ENCODE measurements at places on chromosomes 2 and 18.

DNA sequence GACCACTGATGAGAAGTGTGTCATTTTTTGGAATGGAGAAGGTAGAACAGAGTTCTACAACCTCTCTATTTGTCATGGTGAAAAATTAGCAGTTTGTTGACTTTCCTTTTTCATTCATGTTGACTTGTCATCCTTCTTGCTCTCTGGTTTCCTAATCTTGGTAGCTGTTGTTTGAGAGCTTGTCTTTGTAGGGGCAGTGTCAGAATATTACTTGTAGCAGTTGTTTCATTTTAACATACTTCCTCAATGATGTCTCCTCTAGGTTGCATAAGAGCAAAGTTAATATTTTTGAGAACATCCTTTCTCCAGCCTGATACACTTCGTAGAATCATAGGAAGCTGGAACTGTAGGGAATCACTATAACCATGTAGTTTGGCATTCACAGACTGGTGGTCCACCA, 368.2 kb upstream of the FANCL start:
- peak; percentile 23 for DNase-seq

DNA sequence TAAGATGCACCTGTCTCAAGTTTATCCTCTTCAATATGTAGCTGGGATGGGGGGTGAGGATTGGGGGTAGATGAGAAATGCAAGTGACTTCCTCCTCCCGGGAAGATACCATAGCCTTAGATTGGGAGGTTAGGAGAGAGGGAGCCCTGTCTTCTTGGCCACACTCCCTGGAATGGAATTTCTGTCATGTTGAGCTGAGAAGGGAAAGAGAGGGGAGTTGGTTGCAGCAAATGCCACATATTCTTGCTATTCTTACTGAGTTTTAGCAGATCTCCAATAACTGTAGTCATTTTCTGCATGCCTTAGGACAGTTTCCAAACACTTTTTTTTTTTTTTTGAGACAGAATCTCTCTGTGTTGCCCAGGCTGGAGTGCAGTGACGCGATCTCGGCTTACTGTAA, 35.9 kb downstream of the TAF4B start:
- no peak for DNase-seq

GRCh38 chr2:173205375-173205774, 129.7 kb downstream of the MAP3K20 start:
- no peak for DNase-seq

DNA sequence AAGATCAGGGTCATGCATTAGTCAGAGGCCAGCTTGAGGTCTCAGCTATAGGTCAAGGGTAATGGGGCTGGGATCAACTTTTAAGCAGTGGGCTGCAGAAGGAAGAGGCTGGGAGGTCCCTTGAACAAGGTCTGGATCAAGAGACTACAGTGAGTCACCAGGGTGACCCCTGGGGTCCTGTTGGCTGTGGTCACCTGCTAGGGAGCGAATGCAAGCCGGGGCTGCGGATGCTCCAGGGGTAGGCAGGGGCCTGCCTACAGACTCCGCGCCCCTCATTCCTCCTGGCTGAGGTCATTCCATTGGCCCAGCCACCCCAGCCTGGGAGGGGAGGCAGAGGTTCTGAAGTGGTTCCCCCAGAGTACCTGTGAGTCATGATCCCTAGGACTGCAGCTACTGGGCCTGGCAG, 110.4 kb downstream of the CYP26B1 start:
- no peak for DNase-seq

DNA sequence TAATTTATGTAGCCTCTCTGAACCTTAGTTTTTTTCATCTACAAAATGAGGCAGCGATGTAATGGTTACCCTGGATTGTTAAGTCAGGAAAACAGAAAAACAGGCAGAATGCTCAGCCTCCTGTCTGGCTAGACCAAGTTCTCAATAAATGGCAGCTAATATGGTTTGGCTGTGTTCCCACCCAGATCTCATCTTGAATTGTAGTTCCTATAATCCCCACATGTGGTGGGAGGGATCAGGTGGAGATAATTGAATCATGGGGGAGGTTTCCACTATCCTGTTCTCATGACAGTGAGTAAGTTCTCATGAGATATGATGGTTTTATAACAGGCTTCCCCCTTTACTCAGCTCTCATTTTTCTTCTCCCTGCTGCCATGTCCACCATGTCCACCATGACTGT, 220.0 kb downstream of the CMPK2 start:
- DNase-seq: no peak

DNA sequence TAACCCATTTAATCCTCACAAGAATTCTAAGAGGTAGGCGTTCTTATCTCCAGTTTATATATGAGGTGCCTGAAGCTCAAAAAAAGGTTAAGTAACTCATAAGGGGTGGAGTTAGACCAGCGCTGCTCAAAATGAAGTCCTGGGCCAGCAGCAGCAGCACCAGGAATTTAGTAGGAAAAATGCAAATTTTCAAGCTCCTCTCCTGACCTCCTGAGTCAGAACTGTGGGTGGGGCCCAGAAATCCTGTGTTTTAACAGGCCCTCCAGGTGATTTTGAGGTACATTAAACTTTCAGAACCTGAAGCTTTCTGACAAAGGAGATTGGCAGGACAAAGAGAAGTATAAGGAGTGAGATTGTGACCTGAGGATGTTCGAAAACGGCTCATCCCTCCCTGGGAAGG, 66.0 kb upstream of the CCDC85A start:
- DNase-seq: no peak

- no peak for DNase-seq
Measured at GRCh38 chr2:242043538-242044312, 174.2 kb downstream of the RTP5 start.

DNA sequence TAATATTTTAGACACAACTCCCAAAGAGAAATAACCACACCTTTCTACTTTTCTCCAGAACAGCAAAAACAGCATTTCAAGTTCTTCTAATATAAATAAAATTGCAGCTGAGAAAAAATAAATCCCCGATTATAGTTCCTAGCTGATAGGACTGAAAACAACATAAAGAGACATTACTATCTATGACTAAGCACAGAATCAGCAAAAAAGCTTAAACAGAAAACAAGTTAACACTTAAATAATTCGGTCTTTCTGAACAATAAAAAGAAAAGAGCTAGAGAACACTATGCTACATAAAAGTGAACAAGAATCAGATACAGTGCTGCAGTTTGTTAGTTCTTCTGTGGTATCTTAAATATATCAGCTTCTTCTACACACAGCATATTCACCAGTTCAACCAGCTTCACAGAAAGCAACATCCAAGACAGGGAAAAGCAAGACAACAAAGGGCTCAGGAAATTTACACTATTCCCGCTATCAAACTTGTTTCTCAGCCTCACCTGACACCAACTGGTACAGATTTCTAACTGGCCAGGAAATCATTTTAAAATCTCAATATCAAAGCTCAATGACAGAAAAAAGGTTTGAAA, 28.6 kb downstream of the FEZ2 start:
- no peak for DNase-seq

- DNase-seq: no peak
Measured at GRCh38 chr18:74562131-74562730, 27.9 kb downstream of the CNDP1 start.

DNA sequence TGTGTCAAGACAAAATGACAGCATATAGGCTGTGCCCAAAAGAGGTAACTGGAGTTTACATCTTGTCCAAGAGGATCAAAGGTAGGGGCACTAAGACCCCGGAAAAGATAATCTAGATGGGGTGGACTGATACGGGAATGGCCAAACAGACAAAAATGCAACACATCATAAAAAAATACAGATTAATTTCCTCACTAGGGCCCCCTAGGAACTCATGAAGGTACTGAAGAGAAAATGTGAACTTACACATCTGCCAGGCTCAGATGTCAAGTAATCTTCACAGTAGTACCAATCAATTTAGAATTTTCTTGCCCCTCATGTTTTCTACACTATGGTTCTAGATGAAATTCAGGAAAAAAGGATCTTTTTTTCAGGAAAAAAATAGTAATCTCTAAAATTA, 115.6 kb upstream of the REG3A start:
- no peak for DNase-seq

- no peak for DNase-seq
Measured at GRCh38 chr2:213219816-213220215, 64.4 kb upstream of the SPAG16 start.

GRCh38 chr18:46070815-46071652, 1.0 kb downstream of the PSTPIP2 start:
- DNase-seq: no peak
